LoVo (cell line): ENCODE measurements at places on chromosomes 7 and 10.

- DNase-seq, result no peak
Measured at GRCh38 chr7:51121931-51122425, 194.6 kb downstream of the COBL start.

GRCh38 chr7:97019710-97020225 is 4.9 kb downstream of the DLX5 start:
- DNase-seq, result no peak

- peak; percentile 37 for DNase-seq
Measured at GRCh38 chr10:9010931-9011670, 956.6 kb downstream of the GATA3 start.

GRCh38 chr10:130066743-130067142 is 43.9 kb downstream of the C10orf143 start:
- DNase-seq, result no peak
